Smooth muscle cell of bladder (primary cell): ENCODE measurements at places on chromosomes 12 and 14. TPM values are rescaled to one million over a fixed set of nuclear protein-coding genes. Genes with fewer than 3 reads are reported as not detected.

Gene KRT72
- total RNA-seq = not detected in 2 replicates

Gene E2F7
- total RNA-seq = 2.6 and 3.9 TPM in 2 replicates

Gene C14orf119
- total RNA-seq = 58.2 and 80.6 TPM in 2 replicates

Gene LRRC10
- under 0.01 TPM in 1 of 2 replicates, not detected in the other for total RNA-seq

Gene TAS2R10
- total RNA-seq = 0.55 and 0.71 TPM in 2 replicates

Gene VEZT
- 46.4 and 56.2 TPM in 2 replicates for total RNA-seq

Gene IL23A
- not detected in 2 replicates for total RNA-seq

Gene POTEM
- total RNA-seq = not detected in 2 replicates

Gene KRT3
- not detected in 2 replicates for total RNA-seq

Gene CPSF6
- 20.5 and 25.3 TPM in 2 replicates for total RNA-seq
